Left lung (tissue), 14 donors: ENCODE measurements at places on chromosomes 2 and 18.

GRCh38 chr2:71715951-71716696 is 262.8 kb downstream of the DYSF start:
- DNase-seq, result no peak

DNA sequence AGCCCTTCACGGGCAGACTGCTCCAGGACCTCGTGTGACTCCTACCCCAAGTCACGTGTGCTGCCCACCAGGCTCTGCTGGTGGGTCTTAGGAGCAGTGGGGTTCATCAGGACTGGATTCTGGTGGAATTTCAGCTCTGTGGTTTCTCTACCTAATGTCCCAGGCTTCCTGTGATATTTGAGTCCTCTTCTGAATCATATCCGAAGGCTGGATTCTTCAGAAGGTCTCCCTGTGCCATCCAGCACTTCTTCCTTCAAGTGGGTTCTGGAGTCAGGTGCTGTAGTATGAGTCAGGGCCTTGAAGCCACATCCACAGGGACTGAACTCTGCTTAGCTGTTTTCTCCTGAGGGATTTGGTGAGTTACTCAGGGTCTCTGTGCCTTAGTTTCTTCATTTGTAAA is 850.2 kb upstream of the CELF4 start:
- no peak for DNase-seq

- no peak for DNase-seq
These were observed 368.7 kb downstream of the SLC4A3 start for GRCh38 chr2:219995991-219996765.

- no peak for DNase-seq
These were observed 24.9 kb downstream of the MYO7B start for GRCh38 chr2:127560201-127560930.

- DNase-seq, result no peak
These were observed 73.8 kb downstream of the TMEM18 start for GRCh38 chr2:603427-603826.

DNA sequence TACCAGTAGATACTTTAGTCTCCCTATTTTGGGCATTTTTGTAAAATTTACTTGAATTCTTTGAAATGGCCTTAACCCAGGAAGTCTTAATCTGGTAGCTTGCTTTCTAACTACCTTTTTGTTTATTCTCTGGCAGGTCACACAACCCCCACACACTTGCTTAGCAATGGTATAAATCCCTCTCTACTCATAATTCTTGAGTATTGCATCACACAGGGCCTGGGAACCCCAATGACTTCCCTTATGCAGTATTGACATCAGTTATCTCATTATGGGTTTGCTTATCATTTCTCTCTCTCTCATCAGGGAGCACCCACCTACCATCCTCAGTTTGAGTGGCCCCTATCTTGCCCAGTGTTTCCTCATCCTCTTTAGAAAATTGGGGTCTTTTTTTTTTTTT is 207.1 kb downstream of the KCNS3 start:
- no peak for DNase-seq

- no peak for DNase-seq
These were observed 14.3 kb downstream of the KCNG2 start for GRCh38 chr18:79812052-79812451.
